Glutamatergic neuron (in vitro differentiated cells): ENCODE measurements at places on chromosomes 12 and 14.
A peak's percentile ranks its signal among the peaks of the same experiment; 100 is the strongest.

DNA sequence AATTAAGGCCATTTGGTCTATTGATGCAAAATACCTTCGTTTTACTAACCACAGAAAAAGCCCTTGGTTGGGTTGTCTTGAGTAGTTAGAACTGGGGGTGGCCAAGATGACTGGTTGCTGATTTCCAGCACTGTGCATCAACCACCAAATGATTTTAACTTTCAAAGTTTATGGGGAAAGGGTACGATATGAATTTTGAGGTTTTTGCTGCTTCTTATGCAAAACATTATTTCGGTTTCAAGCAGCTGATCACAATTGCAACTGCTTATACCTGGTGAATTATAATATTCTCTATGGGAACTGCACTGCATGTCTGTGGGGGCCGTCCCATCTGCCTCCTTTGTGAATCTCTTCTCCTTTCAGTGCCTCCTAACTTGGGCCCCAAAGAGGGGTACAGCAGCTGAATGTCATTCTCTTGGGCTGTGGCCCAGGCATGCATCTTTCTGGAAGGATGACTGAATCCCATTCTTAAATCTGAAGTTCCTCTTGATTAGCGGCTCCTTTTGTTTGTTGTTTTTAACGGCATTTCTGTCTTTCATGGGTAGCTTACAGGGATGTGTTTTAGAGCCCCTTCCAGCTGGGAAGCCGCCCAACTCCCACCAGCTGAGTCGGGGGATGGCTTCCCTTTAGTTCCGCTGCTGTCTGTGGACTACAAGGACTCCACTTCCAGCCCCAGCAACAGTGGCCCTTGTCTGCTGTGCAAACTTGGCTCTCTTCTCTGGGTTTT is 479.8 kb downstream of the ZFP36L1 start:
- no peak for DNase-seq

DNA sequence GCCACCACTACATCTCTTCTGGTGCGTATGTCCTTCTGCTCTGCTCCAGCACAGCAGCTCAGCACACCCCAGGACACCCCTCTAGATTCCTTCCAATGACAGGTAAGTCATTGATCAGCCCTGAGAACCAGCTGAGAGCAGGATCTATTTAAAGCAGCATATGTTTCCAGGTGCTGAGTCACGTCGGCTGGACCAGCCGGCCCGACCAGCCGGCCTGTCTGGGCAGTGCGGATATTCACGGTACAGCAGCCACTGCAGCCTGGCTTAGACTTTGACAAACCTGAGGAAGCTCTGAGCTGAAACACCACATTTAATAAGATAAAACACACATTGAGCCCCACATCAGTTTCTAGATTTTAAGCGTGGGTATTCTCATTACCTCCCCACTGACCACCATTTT is 31.8 kb upstream of the RPH3A start:
- no peak for DNase-seq

- DNase-seq: no peak
These were observed 207.3 kb downstream of the PCNX1 start for GRCh38 chr14:71114565-71114964.

DNA sequence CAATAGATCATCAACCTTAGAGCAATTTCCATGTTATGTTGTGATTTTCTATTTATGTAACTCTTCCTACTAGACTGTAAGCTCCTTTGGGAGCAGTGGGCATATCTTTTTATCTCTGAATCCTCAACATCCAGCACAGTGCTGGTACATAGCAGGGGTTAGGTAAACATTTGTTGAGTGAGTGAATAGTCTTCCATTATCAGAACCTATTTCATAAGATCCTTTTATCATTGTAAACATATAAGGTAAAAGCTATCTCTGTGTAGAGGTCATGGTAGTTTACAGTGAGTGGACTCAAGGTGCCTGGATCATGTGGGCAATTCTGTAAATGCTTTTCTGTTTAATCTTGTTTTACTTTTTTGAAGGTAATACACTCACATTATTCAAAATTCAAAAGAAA is 15.1 kb downstream of the FKBP11 start:
- no peak for DNase-seq

GRCh38 chr14:28406196-28406595 is 360.4 kb upstream of the FOXG1 start:
- DNase-seq: no peak

DNA sequence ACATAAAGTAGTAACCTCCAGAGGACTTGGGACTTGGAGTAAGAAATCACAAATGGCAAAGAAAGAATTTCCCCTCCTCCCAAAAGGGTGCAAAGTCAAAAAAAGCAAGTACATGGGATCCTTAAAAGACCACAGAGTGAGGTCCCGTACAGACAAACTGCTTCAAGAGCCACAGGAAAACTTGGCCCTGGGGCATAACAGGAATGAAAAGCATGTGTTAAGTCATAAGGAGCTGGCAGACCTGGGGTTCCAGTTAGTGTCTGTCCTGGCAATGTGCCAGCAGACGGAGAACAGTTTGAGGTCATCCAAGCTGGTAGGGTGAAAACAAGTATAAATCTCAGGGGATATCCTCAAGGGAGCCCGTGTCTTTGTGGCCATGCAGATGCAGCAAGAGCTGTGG is 73.2 kb downstream of the HSD17B6 start:
- DNase-seq: no peak

GRCh38 chr12:11433664-11434063 is 38.3 kb upstream of the PRB2 start:
- peak; percentile 21 for DNase-seq

DNA sequence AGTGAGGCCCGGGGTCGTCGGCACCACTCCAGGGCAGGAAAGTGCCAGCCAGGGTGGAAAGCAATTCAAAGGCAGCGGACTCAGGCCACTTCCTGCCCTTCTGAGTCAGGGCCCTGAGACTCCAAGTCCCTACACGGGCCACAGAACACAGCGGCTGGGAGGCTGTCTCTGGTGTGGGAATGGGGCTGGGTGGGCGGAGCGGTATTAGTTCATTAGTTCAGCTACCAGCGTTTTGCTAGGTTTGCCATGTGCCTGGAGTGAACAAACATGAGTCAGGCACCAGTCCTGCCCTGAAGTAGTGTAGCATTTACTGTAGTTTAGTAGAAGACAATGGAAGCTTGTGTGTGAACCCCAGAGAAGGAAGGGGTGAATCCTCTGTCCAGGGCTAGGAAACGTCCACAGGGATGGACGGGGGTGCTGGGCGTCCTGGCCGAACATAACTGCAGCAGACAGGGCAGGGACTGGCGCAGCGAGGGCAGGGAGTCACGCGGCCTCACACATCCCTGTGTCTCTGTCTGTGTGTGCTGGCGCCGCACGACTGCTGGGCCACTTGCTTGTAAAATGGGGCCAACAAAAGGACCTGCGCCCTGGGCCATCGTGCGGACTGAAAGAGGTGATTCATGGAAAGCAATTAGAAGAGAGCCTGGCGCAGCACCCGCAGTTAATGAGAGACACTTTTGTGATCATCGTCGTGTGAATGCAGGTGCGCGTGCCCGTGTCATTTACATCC is 186.4 kb upstream of the PRMT8 start:
- no peak for DNase-seq

GRCh38 chr12:64800640-64801039 is 23.8 kb upstream of the TBC1D30 start:
- no peak for DNase-seq

DNA sequence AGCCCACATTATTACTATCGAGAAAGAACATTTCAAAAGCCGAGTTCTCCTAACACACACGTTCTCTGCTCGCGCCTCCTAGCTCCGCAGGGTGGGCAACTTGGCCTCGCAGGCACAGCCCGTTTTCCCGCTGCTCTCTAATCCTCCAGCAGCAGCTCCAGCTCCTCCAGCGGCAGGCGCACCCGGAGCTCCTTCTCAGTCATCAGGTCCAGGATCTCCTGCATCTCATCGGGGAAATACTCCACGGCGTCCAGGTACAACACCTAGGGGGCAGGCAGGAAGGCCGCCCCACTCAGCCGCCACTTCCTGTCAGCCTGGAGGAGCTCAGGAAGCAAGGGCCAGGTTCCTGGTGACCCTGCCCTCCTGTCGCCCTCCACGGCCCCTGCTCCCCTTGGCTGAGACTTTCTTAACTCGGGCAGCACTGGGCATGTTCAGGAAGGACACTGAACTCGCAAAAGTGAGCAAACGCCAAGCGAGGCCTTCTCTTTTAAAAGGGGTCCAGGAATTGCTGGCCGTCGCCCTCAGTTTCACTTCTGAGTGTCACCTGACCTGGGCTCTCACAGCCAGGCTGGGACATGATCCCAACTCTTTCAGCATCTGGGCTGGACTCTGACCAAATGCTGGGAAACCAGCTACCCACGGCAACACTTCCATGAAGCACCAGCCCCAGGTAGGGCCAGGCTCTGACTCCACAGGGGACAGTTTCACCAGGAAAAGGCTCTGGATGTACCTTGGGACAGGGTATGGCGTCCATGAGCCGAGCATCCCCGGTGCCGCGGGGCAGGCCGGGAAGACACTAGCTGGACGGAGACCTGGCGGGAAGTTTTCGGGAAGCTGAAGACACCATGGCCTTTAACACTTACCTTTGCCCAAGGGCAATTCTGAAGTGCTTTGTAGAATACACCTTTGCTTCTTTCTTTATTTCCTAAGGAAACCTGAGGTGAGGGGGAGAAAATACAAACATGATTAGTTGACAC is 22.1 kb downstream of the PSMC1 start:
- no peak for DNase-seq

DNA sequence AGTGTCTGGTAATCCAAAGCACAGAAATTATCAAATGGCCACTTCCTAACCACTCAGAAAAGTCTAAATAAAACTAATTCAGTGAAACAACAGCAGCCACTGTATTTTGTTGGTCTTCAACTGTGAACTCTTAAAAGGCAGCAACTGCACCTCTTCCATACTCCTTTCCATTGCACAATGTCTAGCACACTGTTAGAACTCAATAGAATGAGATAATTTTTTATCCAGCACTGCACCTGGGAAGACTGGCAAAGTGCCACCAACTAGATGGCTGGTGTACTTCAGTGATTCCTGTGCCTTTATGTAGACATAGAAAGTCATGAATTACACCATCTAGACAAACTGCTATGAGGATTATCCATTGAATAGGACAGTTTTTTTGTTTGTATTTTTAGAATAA is 26.2 kb downstream of the LGR5 start:
- no peak for DNase-seq

DNA sequence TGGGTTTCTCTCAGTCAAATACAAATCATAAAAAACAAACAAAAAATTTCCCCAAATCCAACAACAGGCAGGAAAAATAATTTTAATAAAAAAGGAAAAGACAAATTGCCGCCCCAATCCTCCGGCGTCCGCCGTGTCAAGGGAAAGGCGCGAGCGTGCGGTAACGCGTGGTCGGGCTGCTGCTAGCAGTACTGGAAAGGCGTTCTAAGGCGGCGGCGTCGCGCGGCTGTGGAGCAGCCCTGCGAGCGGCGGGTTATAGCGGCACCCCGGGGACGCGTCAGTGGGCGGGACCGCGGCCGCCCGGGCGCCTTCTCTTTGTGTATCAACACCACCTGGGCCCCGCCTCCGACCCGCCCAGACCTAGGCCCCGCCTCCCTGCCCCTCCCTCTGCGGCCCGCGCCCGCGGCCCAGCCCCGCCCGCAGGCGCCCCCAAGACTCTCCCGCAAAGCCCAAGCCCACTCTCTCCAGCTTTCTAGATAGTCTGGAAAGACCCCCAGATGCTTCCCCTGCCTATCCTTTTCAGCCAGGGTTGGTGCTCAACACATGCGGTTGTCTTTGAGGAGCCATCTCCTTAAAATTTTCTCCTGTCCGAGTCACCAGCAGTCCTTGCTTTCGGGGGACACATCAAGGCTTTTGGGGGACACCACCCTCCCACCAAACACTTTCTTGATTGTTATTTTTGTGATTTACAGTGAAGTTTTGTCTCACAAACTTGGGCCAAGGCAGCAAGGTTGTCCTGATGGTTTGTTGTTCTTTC is at the start of gene SLC38A2:
Gene SLC38A2 (minus strand): TSS at position 230 of the 757 bp plus-strand sequence. CDS start 1,480 bp downstream, outside the sequence.
- DNase-seq: peak; percentile 98

DNA sequence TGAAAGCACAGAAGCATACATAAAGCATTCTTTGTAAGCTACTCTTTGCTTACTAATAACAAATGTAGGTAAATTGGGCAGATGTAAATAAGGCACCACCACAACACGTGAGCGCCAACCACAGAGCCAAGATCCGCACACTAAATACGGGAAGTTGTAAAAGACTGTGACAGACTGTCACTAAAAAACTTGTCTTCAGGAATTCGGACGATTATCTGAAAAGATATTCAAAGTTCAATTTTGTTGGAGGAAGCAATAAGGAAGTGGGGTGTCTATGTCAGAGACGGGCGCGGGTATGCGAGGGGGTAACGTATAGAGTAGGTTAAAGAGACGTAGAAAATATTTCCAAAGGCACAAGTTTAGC is 1.5 kb upstream of the HSP90B1 start:
- DNase-seq: no peak
